ENCODE measurements at places on chromosomes 16 and 17.

GRCh38 chr17:10127819-10128425, 70.5 kb downstream of the GAS7 start:
- DNase-seq = no peak

GRCh38 chr16:29958756-29959155, 3.1 kb upstream of the TMEM219 start:
- DNase-seq = no peak

DNA sequence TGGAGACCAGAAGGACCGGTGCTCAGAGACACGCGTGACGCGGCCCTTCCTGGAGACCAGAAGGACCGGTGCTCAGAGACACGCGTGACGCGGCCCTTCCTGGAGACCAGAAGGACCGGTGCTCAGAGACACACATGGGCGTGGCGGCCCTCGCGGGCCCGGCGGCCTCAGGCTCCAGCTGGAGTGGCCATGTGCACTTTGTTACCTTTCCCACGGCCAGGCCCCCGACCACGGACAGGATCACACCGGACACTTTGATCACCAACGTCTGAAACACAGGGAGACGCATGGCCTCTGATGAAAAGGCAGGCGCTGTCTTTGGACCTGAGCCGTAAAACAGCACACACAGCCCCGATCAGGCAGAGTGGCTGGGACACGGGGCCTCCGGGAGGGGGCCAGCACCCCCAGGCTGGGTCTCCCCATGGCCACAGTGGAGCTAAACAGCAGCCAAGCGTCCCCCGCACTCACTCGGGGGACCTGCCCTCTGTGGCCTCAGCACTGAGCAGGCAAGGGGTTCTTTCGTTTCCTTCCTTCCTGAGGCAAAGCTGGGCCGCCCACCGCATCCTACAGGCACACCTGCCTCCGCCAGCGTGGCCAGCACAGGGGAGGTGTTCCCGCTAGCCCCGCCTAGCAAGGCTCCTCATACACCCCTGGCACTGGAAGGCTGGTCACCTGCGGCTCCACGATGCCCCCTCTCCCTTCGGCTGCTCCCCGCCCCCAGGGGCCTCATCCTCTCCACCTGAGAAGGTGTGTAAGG, 13.3 kb upstream of the CCDC154 start:
- DNase-seq = no peak

DNA sequence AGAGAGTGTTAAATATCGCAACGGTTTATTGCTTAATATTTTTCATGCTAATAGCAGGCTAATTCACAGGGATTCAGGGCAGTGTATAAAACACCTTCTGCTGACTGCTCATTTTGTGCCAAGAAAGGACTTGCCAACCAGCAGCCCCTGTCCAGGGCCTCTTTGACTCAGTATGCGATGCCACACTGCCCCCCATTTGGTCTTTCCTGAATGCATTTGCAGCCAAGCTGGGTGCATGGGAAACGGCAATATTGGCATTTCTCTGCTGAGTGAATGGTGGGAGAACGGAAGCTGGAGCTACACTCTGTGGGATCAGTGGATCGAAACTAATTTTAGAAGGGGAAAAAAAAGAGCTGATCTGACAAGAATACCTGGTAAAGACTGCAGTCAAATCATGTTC, 152.9 kb upstream of the C16orf82 start:
- no peak for DNase-seq

DNA sequence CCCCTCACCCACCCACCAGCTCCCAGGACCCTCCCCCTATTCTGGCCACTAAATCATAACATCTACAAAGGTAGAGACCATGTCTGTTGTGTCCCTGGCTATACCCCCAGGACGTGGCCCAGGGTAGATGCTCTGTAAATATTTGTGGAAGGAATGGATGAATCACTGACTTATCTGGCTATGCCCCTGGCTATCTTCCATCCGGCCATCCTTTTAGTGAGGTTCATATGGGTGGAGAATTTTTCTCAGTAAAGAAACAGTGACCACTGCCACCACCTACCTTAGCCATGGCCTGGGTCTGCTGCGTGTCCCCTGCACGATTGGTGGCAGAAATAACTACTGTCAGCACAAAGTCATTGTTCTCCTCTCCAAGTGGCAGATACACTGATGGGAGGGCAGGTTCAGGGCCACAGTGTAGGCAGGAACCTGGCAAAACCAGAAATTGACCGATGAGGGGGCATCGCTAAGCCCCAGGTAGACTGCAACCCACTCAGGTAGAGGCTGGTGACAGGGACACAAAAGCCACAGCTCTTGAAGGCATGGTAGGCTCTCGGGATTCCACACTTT, 63.1 kb upstream of the BCO1 start:
- DNase-seq = no peak

GRCh38 chr17:4147751-4148310, 4.8 kb downstream of the CYB5D2 start:
- DNase-seq = no peak

GRCh38 chr17:81884968-81885367, 6.4 kb downstream of the ALYREF start:
- DNase-seq = no peak

GRCh38 chr17:48618256-48618896, 3.3 kb upstream of the HOXB8 start:
- DNase-seq = peak; percentile 87

GRCh38 chr16:56347166-56347565, 78.2 kb downstream of the AMFR start:
- no peak for DNase-seq

All from CD4-positive, alpha-beta T cell treated with Interferon alpha-2 for 1 hour (primary cell).